A549 treated with Hydrocortisone at 1 μM for 4 hours (cell line): ENCODE measurements at places on chromosomes 3 and 15. TPM values are rescaled to one million over a fixed set of nuclear protein-coding genes. Genes with fewer than 3 reads are reported as not detected.

Gene SCAANT1
- total RNA-seq: not detected in 5 replicates

Gene PLA2G4B
- 0.90 to 2.6 TPM (median 1.6 TPM) in 5 replicates for total RNA-seq

Gene GFM1
- total RNA-seq: 38.7 to 63.5 TPM (median 41.5 TPM) in 5 replicates

Gene GRIP2
- 1.0 to 1.6 TPM (median 1.2 TPM) in 5 replicates for total RNA-seq

Gene LMLN
- total RNA-seq: 1.9 to 2.6 TPM (median 2.2 TPM) in 5 replicates

Gene MESP2
- 0.24 to 0.84 TPM (median 0.48 TPM) in 5 replicates for total RNA-seq

Gene PIERCE2
- total RNA-seq: 3.0 to 5.3 TPM (median 3.4 TPM) in 5 replicates

Gene INKA1
- total RNA-seq: 1.7 to 2.8 TPM (median 2.4 TPM) in 5 replicates

Gene PIGBOS1
- total RNA-seq: 20.2 to 31.1 TPM (median 24.8 TPM) in 5 replicates

Gene LCTL
- 0.03 TPM in 1 of 5 replicates, not detected in the others for total RNA-seq

Gene ZBED2
- 0.13 to 0.22 TPM (median 0.20 TPM) in 5 replicates for total RNA-seq

Gene MOBP
- 0.09 to 0.24 TPM in 2 of 5 replicates, not detected in the others for total RNA-seq

Gene PPP1R2
- 14.1 to 19.3 TPM (median 15.7 TPM) in 5 replicates for total RNA-seq

Gene IP6K1
- 21.0 to 23.4 TPM (median 23.3 TPM) in 5 replicates for total RNA-seq

Gene CLDN11
- total RNA-seq: 0.09 to 0.25 TPM (median 0.18 TPM) in 5 replicates

Gene MAPK6
- 36.3 to 71.1 TPM (median 50.0 TPM) in 5 replicates for total RNA-seq

Gene UTS2B
- 0.13 to 0.20 TPM in 2 of 5 replicates, not detected in the others for total RNA-seq

Gene GOLGA8J
- total RNA-seq: 0.16 TPM in 1 of 5 replicates, not detected in the others

Gene SNRK
- total RNA-seq: 3.7 to 5.4 TPM (median 4.7 TPM) in 5 replicates

Gene RGMA
- total RNA-seq: 0.25 to 0.40 TPM (median 0.31 TPM) in 5 replicates

Gene KBTBD13
- not detected in 5 replicates for total RNA-seq

Gene ADCY5
- total RNA-seq: 0.36 to 0.54 TPM (median 0.45 TPM) in 5 replicates

Gene TMC3
- not detected in 5 replicates for total RNA-seq

Gene PIK3CB
- total RNA-seq: 14.6 to 23.7 TPM (median 17.1 TPM) in 5 replicates

Gene SKOR1
- total RNA-seq: 0.02 to 0.07 TPM (median 0.05 TPM) in 5 replicates

Gene LDHAL6B
- total RNA-seq: not detected in 5 replicates

Gene NFKBIZ
- total RNA-seq: 7.2 to 10.6 TPM (median 8.7 TPM) in 5 replicates

Gene SPATA12
- total RNA-seq: 0.30 to 0.38 TPM (median 0.37 TPM) in 5 replicates

Gene H1-8
- total RNA-seq: not detected in 5 replicates
